GM23248 (cell line): ENCODE measurements at places on chromosomes 4 and X. TPM values are rescaled to one million over a fixed set of nuclear protein-coding genes. Genes with fewer than 3 reads are reported as not detected.

GRCh38 chr4:993111-994029 is at the start of gene SLC26A1:
SLC26A1 (minus strand) TSS chr4:993404; CDS start chr4:991703, 1,701 bp downstream.
- DNase-seq = no peak
- H3K27ac ChIP-seq = no peak within 1 kb of the TSS
- no peak within 1 kb of the TSS for H3K4me3 ChIP-seq
- H3K4me1 ChIP-seq = no peaks in the 10 kb centered on the region

GRCh38 chrX:138708268-138708667 is 3.2 kb downstream of the FGF13 start:
- H3K36me3 ChIP-seq = no peaks in the 10 kb centered on the region
- H3K4me1 ChIP-seq = no peaks in the 10 kb centered on the region
- DNase-seq = no peak

- peak overlapping the region; percentile 98 for H3K4me3 ChIP-seq
- no peaks in the 10 kb centered on the region for H3K27me3 ChIP-seq
- peak; percentile 35 for DNase-seq
- H3K36me3 ChIP-seq = peaks cover 36% of the 10 kb centered on the region
- H3K27ac ChIP-seq = peak overlapping the region; percentile 81
- H3K4me1 ChIP-seq = peaks cover 37% of the 10 kb centered on the region
These were observed 532 bp downstream of the RPS4X start for GRCh38 chrX:72276478-72276953.

- no peaks in the 10 kb centered on the region for H3K27me3 ChIP-seq
- no peaks in the 10 kb centered on the region for H3K4me1 ChIP-seq
- no peaks in the 10 kb centered on the region for H3K36me3 ChIP-seq
These were observed 364.6 kb downstream of the ZIC3 start for GRCh38 chrX:137930533-137930932.

DNA sequence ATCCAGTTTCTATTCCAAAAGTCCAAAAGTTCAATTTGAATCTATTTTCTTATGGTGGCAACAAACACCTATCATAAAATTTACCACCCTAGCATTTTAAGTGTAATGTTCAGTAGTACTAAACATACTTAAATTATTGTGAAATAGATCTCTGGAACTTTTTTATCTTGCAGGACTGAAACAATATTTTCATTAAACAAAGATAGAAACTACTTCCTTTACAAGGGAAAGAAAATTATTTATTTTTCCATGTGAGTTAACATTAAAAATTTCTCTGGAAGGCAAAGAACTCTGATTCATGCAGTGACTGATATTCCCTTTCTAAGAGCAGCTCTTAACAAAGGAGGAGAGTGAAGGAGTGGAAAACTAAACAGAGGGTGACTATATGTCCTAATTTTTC is 40.2 kb downstream of the ADH7 start:
- H3K36me3 ChIP-seq = no peaks in the 10 kb centered on the region
- peaks cover 29% of the 10 kb centered on the region for H3K4me1 ChIP-seq
- peak overlapping the region; percentile 67 for H3K27ac ChIP-seq

- H3K4me1 ChIP-seq = no peaks in the 10 kb centered on the region
- H3K4me3 ChIP-seq = peak overlapping the region; percentile 61
- peak; percentile 19 for DNase-seq
These were observed 707 bp upstream of the UNC5C start for GRCh38 chr4:95549246-95550114.

GRCh38 chrX:83446355-83446754 is 61.7 kb upstream of the POU3F4 start:
- H3K27ac ChIP-seq = no peak overlapping the region
- no peaks in the 10 kb centered on the region for H3K36me3 ChIP-seq
- H3K4me3 ChIP-seq = no peak overlapping the region
- no peaks in the 10 kb centered on the region for H3K27me3 ChIP-seq
- H3K4me1 ChIP-seq = no peaks in the 10 kb centered on the region

- H3K4me3 ChIP-seq = no peak overlapping the region
- no peaks in the 10 kb centered on the region for H3K36me3 ChIP-seq
- H3K4me1 ChIP-seq = peaks cover 23% of the 10 kb centered on the region
- no peak for DNase-seq
These were observed 33.4 kb upstream of the SPON2 start for GRCh38 chr4:1205586-1206298.

DNA sequence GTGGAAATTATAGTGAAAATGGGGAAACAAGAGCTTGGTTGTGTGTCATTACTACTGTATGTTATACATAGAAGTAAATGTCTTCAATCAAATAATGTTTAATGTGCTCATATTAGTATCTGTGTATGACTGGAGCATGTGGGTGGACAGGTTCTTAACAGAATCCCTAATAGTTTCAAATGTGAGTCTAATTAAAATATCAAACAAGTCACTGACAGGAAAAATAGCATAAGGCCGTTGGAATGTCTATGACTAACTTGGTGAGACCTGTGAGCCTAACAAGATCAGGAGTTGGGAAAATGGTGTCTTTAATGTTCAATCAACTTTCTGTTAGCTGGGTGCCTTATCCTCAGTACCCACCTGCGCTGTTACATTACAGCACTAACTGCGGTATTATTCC is 6.2 kb upstream of the CXCL3 start:
- H3K4me3 ChIP-seq = no peak overlapping the region
- no peaks in the 10 kb centered on the region for H3K36me3 ChIP-seq
- peaks cover 17% of the 10 kb centered on the region for H3K4me1 ChIP-seq
- H3K27me3 ChIP-seq = no peaks in the 10 kb centered on the region
- peak; percentile 57 for DNase-seq

- no peaks in the 10 kb centered on the region for H3K27me3 ChIP-seq
- no peaks in the 10 kb centered on the region for H3K4me1 ChIP-seq
- H3K36me3 ChIP-seq = no peaks in the 10 kb centered on the region
- DNase-seq = peak; percentile 3
- H3K27ac ChIP-seq = no peak overlapping the region
- H3K4me3 ChIP-seq = no peak overlapping the region
These were observed 842.2 kb downstream of the STIM2 start for GRCh38 chr4:27702730-27703431.

DNA sequence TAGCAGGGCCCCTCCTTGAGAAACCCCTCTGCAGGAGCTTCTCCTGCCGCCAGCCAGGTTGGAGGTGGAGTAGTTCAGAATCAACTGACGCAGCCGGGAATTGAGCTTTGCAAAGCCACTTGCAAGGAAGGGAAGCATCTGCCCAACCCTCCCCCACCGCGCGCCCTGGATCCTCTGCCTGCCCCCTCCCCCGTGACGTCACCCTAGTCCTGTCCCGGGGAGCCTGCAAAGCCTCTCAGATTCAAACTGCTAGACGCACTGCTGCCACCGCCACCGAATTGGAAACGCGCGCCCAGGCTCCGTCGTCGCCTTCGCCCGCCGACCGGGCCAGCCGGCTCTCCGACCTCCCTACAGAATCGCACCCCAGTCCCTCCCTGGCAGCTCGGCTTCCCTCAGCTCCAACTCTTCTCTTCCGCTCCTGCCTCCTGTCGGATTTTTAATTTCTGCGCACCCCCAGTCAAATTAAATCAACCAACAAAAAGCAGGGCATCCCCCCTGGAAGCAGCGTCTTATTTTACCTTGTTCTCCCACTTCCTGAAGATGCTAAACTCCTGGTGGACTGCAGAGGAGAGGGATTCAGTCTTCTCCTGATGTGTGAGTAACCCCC is 3.8 kb downstream of the SLITRK2 start:
- no peaks in the 10 kb centered on the region for H3K36me3 ChIP-seq
- no peaks in the 10 kb centered on the region; the same call in 1 of the 2 replicates for H3K27me3 ChIP-seq
- DNase-seq = no peak
- no peaks in the 10 kb centered on the region for H3K4me1 ChIP-seq
- no peak overlapping the region for H3K27ac ChIP-seq
- no peak overlapping the region for H3K4me3 ChIP-seq

DNA sequence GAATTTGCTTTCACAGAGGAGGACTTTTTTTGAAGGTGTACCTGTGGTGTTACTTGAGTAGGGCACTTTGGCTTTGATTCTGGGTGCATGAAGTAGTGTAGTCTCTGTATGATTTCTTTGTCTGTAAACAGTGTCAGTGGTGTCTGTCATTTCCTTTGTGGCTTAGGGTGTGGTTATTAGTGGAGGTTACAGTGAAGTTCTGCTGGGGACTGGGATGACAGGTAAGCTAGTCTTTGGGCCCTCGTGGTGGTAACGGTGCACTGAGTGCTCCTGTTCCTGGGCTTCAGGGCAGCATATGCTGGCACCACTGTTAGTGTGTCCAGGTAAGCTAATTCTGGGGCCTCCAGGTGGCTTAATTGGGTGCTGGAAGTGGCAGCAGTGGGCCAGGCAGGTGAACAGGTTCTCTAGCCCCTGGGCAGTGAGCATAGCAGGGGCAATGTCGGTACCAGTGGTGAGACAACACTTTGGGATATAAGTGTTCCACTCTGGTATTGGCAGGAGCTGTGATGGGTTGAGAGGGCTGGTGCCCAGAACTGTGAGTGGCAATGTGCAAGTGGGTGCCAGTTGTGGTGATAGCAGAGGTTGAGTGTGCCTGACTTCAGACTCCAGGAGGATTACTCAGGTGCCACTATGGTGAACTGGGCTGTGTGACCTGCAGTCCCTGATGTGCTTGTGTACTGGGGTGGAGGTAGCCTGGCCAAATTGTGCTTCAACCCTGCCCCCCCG is 26.0 kb upstream of the VSIG1 start:
- H3K4me3 ChIP-seq = no peak overlapping the region
- H3K27ac ChIP-seq = no peak overlapping the region
- H3K4me1 ChIP-seq = no peaks in the 10 kb centered on the region
- no peaks in the 10 kb centered on the region for H3K27me3 ChIP-seq
- no peaks in the 10 kb centered on the region for H3K36me3 ChIP-seq
- DNase-seq = no peak

DNA sequence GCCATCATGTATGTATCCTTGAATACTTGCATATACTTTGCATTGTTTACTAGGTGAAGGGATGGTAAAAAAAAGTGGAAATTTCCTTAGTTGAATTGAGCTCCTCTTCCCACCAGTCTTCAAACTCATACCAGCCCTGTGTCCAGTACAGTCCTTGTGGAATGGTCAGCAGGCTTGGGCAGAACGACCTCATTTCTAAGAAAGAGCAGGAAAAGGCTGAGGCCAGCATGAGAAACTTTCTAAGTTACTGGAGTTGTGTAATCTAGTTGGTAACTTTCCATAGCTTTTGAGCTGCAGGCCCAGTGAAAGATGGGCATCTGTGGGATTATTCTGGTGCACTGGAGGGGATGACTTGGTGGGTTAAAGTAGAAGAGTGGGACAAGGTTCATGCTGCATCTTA is 87.6 kb downstream of the DCUN1D4 start:
- no peaks in the 10 kb centered on the region for H3K4me1 ChIP-seq
- H3K36me3 ChIP-seq = no peaks in the 10 kb centered on the region
- no peaks in the 10 kb centered on the region; the same call in 1 of the 2 replicates for H3K27me3 ChIP-seq
- no peak overlapping the region for H3K4me3 ChIP-seq
- peak; percentile 8 for DNase-seq

DNA sequence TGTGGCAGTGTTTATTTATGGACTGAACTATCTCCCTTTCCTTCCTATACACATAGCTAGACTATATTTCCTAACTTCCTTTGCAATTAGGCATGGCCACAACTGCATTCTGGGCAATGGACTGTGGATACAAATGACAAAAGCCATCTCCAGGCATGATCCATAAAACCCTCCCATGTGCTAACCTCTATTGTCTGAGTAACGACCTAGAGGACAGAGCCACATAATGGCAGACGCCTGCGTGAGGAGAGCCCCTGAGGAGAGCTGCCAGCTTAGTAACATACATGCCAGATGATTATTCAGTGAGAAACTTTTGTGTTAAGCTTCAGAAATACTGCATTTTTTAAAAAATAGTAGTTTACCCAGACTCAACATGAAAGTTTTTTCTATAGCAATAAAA is 142.9 kb downstream of the ADGRA3 start:
- no peak overlapping the region for H3K4me3 ChIP-seq
- DNase-seq = no peak
- H3K27me3 ChIP-seq = no peaks in the 10 kb centered on the region

GRCh38 chr4:183100827-183101226 is 1.8 kb downstream of the WWC2 start:
- no peak for DNase-seq
- no peaks in the 10 kb centered on the region for H3K27me3 ChIP-seq
- peaks cover 19% of the 10 kb centered on the region for H3K4me1 ChIP-seq
- H3K4me3 ChIP-seq = peak overlapping the region; percentile 86
- no peaks in the 10 kb centered on the region for H3K36me3 ChIP-seq

GRCh38 chr4:74189331-74190043 is 31.6 kb downstream of the MTHFD2L start:
- H3K36me3 ChIP-seq = no peaks in the 10 kb centered on the region
- peak; percentile 71 for DNase-seq
- H3K27me3 ChIP-seq = no peaks in the 10 kb centered on the region
- no peak overlapping the region for H3K4me3 ChIP-seq

GRCh38 chrX:153490217-153490930 is 4.4 kb upstream of the BGN start:
- H3K27me3 ChIP-seq = no peaks in the 10 kb centered on the region
- no peak for DNase-seq
- no peaks in the 10 kb centered on the region for H3K36me3 ChIP-seq
- no peak overlapping the region for H3K27ac ChIP-seq

GRCh38 chr4:94689155-94689860 is 68.4 kb upstream of the BMPR1B start:
- no peak overlapping the region for H3K4me3 ChIP-seq
- no peak for DNase-seq
- no peaks in the 10 kb centered on the region for H3K27me3 ChIP-seq

GRCh38 chr4:78734441-78735162 is 41.5 kb upstream of the BMP2K start:
- no peak for DNase-seq
- no peak overlapping the region for H3K4me3 ChIP-seq
- no peaks in the 10 kb centered on the region for H3K36me3 ChIP-seq
- no peaks in the 10 kb centered on the region for H3K4me1 ChIP-seq
- no peak overlapping the region for H3K27ac ChIP-seq

DNA sequence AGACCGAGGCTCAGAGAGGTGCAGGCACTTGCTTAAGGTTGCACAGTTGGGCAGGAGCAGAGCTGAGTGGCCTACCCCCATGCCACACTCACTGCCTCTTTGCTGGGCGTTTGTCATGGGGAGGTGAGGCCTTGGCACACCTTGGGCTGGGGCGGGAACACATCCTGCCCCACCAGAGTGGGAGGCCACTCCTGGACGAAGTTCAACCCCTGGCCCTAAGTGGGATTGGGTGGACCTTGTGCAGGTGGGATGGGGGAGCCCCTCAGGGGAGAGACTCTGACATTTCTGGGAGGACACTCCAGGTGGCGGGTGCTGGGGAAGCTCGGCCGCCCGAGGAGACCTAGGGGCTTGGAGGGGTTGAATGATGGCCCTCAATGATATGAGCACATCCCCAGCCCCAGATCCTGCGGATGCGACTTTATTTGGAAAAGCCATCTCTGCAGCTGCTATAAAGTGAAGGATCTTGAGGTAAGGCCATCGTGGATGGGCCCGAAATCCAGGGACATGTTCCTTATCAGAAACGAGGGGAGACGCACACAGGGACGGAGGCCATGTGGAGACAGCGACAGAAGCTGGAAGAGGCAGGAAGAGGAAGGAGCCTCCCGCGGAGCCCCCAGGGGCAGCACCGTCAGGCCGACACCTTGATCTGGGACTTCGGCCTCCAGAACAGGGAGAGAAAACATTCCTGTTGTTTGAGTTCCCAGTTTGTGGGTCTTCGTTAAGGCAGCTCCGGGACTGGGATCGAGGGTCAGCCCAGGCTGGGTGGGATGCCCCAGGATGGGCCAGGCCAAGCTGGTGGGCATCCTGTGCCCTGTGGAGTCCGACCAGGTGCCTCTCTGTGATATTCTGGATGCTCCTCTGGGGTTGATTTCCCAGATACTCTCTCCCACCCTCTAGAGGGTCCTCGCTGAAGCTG is 111.6 kb upstream of the LRPAP1 start:
- no peak overlapping the region for H3K27ac ChIP-seq
- H3K27me3 ChIP-seq = peaks cover 5% of the 10 kb centered on the region; the same call in 1 of the 2 replicates
- peaks cover 14% of the 10 kb centered on the region for H3K4me1 ChIP-seq
- H3K36me3 ChIP-seq = no peaks in the 10 kb centered on the region

The F11 gene
- not detected in 2 replicates for total RNA-seq

The SERPINA7 gene
- total RNA-seq = not detected in 2 replicates

The COL25A1 gene
- total RNA-seq = 0.13 TPM in 1 of 2 replicates, not detected in the other

The BEX2 gene
- not detected in 2 replicates for total RNA-seq

The ASB9 gene
- total RNA-seq = 0.97 TPM in 1 of 2 replicates, not detected in the other

The PNMA3 gene
- total RNA-seq = not detected in 2 replicates
